ENCODE measurements at places on chromosomes 13 and 19.

- DNase-seq = no peak
Observed at GRCh38 chr19:27674701-27675100, 1538.2 kb downstream of the UQCRFS1 start.

DNA sequence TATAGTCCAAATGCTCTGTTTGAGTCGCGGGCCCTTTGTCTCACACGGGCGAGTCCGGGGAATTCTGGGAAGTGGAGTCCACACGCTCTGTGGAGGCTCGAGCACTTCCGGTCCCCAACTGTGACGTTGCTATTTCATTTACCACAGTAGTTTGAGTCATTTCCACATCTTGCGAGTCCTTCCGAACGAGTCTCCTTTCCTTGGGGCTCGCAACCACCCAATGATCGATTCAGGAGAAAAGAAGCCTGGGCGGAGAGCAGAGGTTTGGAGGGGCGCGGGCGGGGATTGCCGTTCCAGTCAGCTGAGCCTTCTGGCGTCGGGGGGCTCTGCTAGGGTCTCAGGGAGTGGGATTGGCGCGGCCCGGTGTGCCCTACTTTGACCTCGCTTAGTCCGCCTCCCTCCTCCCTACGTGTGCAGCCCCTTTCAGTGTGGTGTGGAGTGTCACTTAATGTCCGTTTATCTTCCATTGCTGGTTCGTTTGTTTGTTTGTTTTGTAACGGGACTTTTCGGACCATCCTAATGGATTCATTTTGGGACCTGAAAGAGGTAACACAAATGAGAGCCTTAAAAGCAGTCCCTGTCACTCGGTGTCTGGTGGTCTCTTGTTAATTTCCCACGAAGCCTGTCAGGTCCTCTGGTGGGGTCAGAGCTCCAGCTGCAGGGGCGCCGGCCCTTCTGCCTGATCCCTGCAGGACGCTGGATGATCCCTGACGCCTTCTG is at the start of gene ZNF222:
Gene ZNF222 (plus strand): TSS at position 163 of the 720 bp plus-strand sequence. CDS start 58 bp downstream, at position 221.
- peak; percentile 90 for DNase-seq

DNA sequence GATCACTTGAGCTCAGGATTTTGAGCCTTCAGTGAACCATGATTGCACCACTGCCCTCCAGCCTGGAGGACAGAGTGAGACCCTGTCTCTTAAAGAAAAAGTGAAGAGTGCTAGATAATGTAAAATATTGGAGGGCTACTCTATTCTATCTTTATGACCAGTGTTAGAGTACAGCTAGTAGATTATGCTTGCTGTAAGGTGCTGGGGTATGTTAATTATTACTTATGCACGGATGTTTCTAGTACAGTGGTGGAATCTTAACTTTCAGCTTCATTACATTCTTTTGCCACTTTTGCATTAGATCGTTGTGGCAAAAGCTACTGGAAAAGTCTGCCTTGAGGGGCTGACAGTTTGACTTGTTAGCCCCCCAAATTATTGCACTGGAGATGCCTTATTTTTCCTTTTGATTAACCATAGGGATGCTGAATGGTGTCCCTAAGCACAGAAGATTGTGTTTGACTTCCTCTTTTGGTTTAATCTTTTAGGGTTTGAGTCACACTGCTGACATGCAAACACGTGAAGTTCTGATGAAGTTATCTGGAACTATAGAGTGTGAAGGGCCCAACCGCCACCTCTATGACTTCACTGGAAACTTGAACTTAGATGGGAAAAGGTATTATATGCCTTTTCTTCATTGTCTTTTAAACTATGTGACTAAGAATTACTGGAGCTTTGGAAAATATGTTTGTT is 169.8 kb downstream of the ATP8A2 start:
- no peak for DNase-seq

DNA sequence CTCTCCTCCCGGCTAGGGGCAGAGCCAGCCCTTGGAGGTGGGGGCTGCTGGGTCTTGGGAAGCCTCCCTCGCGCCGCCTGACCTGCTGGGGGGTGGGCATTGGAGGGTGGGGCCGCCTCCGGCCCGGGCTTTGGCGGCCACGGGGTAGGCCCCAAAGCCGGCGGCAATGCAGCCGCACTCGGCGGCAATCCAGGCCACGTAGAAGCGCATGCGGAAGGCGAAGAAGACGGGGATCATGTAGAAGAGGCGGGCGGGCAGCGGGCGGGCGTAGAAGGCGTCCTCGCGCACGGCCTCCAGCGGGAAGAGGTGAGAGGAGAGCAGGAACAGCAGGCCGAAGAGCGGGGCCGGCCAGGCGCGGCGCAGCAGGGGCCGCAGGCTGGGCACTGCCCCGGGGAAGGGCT is 7.7 kb upstream of the TMC4 start:
- DNase-seq = no peak

- peak; percentile 21 for DNase-seq
Observed at GRCh38 chr13:94419304-94419924, 60.1 kb downstream of the DCT start.

- no peak for DNase-seq
Observed at GRCh38 chr19:42284591-42285341, 15.7 kb downstream of the CIC start.

DNA sequence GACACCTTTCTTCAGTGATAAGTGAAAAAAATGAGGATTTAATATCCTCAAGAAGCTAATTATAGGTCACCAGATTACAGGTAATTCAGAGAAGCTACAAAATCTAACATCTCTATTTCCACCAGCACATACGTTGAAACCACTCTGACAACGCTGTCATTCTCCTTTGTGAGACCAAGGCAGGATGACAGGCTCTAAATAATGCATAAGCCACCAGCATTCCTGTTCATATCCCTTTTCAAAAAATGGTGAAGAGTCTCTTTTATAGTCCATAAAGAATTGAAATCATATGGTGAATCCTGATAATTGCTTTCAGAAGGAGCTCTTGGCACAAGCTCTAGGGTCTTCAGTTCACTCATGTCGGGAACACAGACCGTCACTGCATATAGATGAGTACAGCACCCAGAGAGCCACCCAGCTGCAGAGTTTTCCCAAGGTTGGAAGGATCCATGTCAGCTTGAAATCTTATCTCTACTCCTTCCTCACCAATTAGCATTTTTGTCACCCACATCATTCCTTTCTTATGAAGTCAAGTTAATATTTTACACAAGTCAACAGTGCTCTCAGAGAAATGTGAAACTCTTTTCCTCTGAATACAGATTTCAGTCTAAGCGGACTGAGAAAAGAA is 431.4 kb downstream of the TBC1D4 start:
- peak; percentile 7 for DNase-seq

- DNase-seq = no peak
Observed at GRCh38 chr13:19592657-19593180, 31.4 kb upstream of the TPTE2 start.

GRCh38 chr13:35557475-35557874 is 81.0 kb upstream of the MAB21L1 start:
- DNase-seq = no peak

GRCh38 chr19:34128558-34129250 is 43.6 kb upstream of the LSM14A start:
- peak; percentile 73 for DNase-seq

DNA sequence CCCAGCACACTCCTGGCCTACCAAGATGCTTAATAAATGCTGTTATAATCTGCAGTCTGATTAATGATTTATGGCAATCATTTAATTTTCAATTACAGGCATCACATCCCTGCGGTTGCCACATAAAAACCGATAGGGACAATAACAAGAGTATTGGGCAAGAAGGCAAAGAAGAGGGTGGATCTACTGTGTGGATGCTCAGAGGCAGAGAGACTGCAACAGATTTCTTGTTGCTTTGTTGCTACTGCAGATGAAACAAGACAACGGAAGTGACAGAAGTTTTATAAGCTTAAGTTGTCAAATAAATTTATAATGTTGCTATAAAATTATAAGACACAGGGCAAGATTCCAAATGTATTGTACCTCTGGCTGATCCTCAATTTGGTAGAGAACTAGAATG is 154.8 kb downstream of the ABCC4 start:
- no peak for DNase-seq

GRCh38 chr19:33280351-33280921 is 21.9 kb downstream of the CEBPA start:
- no peak for DNase-seq

DNA sequence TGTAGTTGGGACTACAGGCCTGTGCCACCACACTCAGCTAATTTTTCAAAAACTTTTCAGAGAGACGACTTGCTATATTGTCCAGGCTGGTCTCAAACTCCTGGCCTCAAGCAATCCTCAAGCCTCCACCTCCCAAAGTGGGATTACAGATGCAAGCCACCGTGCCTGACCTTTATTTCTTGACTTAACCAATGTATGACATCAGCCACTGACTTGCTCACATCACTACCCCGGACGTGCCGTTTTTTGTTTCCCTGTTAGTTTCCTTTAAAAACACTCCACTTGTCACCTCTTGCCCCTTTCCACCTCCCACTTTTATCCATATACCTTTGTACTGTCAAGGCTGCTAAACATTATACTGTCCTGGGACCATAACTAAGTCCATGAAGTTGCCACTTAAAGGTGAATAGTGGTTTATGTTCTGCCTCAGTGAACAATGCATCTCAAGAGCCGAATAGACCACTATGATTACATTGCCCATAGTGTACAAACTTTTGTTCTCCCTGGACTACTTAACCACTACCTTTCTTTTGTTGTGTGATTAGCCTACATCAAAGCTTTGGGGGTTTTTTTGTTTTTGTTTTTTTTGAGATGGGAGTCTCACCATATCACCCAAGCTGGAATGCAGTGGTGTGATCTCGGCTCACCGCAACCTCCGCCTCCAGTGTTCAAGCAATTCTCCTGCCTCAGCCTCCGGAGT is 2.3 kb upstream of the EPHX3 start:
- DNase-seq = no peak

DNA sequence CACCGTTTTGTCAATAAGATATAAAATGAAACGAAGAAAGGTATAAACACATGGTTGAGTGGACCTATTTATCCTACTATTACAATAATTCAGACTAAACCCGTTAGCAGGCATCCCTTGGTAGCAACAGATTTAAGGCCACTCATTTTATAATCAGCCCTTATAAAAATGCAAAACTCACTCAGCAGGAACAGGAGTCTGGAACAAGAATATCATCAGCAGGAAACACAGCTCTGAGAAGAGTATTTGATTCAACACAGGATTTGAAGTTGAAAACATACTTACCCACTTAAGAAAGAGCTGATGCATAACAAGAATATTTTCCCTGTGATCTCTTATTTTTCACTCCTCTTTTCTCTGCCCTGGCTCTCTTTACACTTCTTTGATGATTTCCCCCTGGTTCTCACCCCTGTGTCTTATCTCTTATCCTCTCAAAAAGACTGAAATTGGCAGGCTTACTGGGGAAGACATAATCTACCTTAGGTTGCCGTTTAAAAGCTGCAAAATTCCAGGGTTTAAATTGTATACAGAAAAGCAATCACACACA is 1722.7 kb downstream of the SLITRK5 start:
- DNase-seq = peak; percentile 1

GRCh38 chr19:46958532-46958931 is 61.1 kb upstream of the NPAS1 start:
- peak; percentile 37 for DNase-seq

GRCh38 chr13:96744367-96745331 is 249.6 kb downstream of the OXGR1 start:
- DNase-seq = no peak

- no peak for DNase-seq
Observed at GRCh38 chr19:55044771-55045716, 7.0 kb upstream of the GP6 start.

DNA sequence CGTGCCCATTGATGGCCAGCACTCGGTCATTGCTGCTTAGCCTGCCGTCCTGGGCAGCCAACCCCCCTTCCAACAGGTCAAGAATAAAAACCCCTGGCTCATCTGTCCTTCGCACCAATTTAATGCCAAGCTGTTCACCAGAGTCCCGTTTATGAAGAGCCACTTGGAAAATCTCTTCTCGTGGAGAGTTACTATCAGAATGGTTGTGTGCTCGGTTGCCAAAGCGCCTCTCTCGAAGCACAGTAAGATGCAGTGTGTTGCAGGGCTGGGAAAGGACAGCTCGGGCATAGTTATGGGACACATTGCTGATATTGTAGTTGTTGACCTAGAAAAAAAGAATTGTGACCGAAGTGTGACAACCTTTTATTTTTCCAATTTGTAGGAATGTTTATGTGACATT is 57.9 kb downstream of the LNX2 start:
- DNase-seq = no peak

- peak; percentile 66 for DNase-seq
Observed at GRCh38 chr13:50732712-50733111, 110.8 kb downstream of the DLEU7 start.

GRCh38 chr13:53612200-53612599 is 583.6 kb downstream of the OLFM4 start:
- no peak for DNase-seq

DNA sequence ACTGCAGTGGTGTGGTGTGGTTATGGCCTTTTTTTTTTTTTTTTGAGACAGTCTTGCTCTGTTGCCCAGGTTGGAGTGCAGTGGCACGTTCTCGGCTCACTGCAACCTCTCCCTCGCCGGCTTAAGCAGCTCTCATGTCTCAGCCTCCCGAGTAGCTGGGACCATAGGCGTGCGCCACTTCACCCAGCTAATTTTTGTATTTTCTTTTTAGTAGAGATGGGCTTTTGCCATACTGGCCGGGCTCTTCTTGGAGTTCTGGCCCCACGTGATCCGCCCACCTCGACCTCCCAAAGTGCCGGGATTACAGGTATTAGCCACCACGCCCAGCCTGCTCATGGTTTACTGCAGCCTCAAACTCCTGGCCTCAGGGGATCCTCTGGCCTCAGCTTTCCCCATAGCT is 7.0 kb downstream of the PDCD2L start:
- DNase-seq = no peak

- peak; percentile 98 for DNase-seq
Observed at GRCh38 chr19:4328243-4328990, 10.2 kb downstream of the STAP2 start.

DNA sequence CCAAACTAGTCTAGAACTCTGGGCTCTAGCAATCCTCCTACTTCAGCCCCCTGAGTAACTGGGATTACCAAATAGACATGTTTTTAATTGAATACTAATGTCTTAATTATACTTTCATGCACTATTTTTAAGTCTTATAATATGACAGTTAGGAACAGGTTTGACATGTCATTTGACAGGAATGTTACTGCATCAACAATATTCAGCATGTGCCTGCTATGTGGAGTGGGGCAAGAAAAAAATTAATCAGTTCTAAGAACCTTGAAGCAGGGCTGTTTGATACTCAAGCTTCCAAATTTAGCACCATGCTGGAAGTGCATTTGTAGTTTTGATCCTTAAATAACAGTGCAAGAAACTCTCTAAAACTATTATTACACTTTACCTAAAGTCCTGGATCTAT is 265.3 kb downstream of the MZT1 start:
- no peak for DNase-seq

All from AG08395 (cell line).